Astrocyte of the hippocampus (primary cell): ENCODE measurements at places on chromosomes 3 and 15.

DNA sequence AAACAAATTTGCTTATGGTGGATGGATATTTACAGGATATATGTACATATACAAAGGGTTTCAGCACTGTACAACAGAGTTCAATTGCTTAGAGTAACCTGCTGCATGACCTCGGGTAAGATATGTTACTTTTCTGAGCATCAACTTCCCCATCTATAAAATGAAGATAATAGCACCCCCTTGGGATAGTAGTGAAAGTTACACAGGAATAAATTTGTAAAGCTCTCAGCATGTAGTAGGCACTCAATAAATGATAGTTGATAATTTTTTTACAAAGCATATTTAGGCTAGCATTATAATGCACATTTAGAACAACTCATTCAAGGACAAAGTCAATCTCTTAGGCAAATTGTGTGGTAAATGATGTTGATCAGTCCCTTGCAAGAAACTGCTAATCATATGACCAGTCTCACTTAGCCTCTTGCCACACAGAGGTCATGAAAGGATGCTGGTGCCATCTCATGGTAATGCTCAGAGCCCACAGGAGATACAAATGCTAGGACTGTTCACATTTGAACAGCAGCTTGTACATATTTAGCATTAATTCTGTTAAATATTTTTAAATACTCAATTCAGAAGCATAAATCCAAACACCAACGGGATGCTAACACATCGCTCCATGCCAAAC, 123.9 kb downstream of the MAGI1 start:
- DNase-seq = no peak

GRCh38 chr3:3782457-3782856, 16.8 kb upstream of the LRRN1 start:
- DNase-seq = no peak

- no peak for DNase-seq
Observed at GRCh38 chr15:94487635-94488034, 256.3 kb downstream of the MCTP2 start.

DNA sequence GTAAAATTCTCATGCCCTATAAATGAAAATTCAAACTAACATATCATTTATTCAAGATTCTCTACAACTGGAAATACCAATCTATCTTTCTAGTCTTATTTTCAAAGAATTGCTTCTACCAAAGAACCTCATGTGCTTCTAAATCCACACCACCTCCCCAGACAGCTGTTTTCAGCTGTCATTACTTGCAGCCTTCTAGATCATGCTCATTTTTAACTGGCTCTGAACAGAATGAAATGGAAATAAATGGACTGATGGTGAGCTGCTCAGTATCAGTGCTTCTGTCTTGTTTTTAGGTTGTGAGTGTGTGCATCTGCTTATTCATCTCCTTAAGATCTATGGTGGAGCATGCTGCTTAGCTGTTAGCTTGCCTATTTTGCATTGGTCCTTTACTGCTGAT, 29.4 kb downstream of the GOLGB1 start:
- no peak for DNase-seq

GRCh38 chr15:50909010-50909317, 481 bp downstream of the AP4E1 start:
- no peak for DNase-seq

DNA sequence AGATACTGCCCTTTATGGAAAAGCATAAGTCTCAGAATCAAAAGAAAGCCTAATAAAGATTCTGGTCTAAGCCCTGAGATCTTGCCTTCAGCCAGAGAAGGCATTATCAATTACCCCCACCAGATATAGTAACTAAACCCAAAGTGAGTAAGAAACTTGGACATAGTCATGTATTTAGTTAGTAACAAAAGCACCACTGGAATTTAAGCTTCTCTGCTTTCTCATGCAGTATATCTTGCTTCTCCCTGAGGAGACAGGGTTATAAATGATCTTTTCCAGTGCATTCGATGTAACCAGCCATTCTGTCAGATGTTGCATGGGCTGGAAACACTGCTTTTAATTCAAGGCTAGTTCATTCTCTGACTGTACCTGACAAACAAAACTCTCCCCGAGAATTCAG, 946.7 kb downstream of the NAALADL2 start:
- DNase-seq = no peak
